WTC11 (cell line): ENCODE measurements at places on chromosomes 1 and 21. TPM values are rescaled to one million over a fixed set of nuclear protein-coding genes. Genes with fewer than 3 reads are reported as not detected.

The LCE1F gene
- total RNA-seq: not detected in 3 replicates

DNA sequence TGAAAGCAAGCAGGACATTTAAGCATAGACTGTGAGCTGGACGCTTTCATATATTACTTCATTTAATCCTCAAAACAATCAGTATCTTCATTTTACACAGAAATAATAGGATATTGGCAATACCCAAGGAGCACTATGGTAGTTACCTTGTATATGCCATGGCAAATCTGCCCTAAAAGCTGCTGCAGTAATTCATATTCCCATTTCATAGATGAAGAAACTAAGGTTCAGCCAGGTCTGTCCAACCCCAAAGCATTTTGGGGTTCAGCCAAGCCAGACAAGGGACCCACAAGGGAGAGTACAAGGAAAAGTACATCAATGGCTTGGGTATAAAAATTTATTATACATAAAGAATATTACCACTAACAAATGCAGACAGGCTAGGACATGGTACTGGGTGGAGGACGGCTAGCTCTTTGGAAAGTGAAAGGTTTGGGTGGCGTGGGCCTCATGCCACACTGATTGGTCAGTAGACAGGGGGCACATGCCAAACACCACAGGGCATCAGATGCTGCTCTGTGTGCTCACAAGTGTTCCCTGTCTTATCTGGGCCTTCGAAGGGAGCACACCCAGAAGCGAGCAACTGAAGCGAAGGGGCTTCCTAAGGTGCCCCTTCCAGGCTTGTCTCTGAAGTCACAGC is 23.9 kb upstream of the PTAFR start:
- no peak for DNase-seq
- peaks cover 44% of the 10 kb centered on the region for H3K36me3 ChIP-seq
- H3K27ac ChIP-seq: no peak overlapping the region
- no peak overlapping the region for H3K4me3 ChIP-seq
- H3K27me3 ChIP-seq: no peaks in the 10 kb centered on the region

DNA sequence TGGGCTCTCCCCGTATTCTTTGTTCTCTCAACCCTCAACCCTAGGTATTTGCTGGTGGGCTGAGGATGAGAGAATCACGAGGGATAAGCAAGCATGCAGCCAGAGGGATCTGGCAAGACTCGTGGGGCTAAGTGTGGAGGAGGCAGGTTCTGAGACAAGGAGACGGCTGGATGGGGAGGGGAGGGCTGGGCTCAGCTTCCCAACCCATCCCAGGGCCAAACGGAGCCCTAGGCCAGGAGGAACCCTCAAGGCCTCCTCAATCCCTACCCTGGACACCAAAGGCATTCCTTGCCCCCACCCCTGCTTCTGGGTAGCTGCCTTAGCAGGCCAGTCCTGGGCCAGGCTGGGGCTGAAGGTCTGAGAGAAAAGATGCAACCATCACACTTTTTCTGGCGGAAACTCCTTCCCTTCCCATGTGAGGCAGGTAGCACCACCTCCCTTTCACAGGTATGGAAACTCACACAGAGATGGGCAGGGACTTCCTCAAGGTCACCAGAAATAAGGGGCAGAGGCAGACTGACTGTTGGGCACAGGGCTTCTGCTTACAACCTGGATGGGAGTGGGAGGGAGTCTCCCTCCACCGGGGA is 6.2 kb downstream of the MEF2D start:
- DNase-seq: no peak
- H3K27me3 ChIP-seq: no peaks in the 10 kb centered on the region
- no peaks in the 10 kb centered on the region for H3K36me3 ChIP-seq

DNA sequence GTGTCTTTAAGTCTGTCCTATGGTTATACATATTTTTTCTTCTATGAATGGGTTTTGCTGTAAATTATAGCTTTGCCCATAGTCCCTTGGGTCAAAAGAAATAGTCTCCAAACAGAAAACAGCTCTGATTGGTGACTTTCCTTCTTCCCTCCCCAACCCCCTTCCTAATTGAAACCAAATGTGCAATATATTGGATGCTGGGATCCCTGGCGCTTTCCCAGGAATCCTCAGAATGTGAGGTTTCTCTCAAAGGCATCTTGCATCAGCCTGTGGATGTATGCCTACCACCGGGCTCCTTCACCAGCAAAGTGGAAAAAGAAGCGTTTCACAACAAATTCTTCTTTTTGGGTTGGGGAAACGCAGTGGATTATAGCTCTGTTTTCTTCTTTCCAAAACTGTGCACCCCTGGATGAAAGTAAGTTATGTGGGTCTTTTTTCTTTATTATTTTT is at the start of gene DDR2:
Gene DDR2, plus strand, starts transcription at position 248 of the 450 bp plus-strand sequence. CDS start 86,600 bp downstream, outside the sequence.
- peaks cover 21% of the 10 kb centered on the region for H3K4me1 ChIP-seq
- no peak within 1 kb of the TSS for H3K4me3 ChIP-seq
- no peaks in the 10 kb centered on the region for H3K27me3 ChIP-seq
- DNase-seq: no peak
- no peaks in the 10 kb centered on the region for H3K36me3 ChIP-seq

The ZBTB8B gene
- 2.7 to 3.8 TPM (median 3.7 TPM) in 3 replicates for total RNA-seq

The DIO1 gene
- total RNA-seq: 0.23 TPM in 1 of 3 replicates, not detected in the others

DNA sequence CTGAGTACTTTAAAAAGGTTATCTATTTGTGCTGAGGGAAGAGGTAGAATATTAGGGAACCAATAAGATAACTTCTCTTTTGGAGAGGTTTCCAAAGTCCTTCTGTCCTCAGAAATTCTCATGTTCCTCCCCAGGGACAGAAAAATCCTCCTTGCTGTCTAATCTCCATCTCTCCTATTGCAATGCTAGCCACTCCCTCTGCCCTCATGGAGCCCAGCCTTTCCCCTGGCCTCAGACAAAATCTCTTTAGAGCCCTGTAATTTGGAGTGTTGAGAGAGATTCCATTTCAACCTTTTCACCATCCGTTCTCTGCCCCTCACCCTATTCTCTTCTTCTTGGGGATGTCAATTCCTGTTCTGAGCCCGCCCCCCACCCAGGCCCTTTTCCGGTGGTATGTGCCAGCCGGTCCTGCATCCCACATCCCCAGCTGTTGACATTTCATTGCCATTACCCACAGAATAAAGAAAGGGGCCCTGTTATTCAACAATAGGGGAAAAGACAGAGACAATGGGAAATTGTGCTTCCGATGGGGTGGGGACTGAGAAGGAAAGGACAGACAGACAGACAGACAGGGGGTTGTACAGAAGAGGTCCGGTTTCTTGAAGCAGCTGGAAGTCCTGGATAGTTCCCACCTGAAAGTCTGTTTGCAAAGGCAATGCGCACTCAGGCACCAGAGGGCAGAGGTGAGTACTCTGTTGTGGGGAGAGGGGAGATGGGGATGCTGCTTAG is at the start of gene HAPLN2:
Gene HAPLN2, plus strand, starts transcription at position 563 of the 729 bp plus-strand sequence. CDS start 4,076 bp downstream, outside the sequence.
- H3K27me3 ChIP-seq: peaks cover 58% of the 10 kb centered on the region
- H3K36me3 ChIP-seq: no peaks in the 10 kb centered on the region
- DNase-seq: peak; percentile 79
- no peak within 1 kb of the TSS for H3K4me3 ChIP-seq
- H3K4me1 ChIP-seq: peaks cover 7% of the 10 kb centered on the region

GRCh38 chr21:46151989-46152926 is 3.1 kb downstream of the FTCD start:
- H3K27me3 ChIP-seq: no peaks in the 10 kb centered on the region
- no peaks in the 10 kb centered on the region for H3K36me3 ChIP-seq
- H3K4me1 ChIP-seq: peaks cover 9% of the 10 kb centered on the region
- DNase-seq: no peak
- H3K27ac ChIP-seq: peak overlapping the region; percentile 95

DNA sequence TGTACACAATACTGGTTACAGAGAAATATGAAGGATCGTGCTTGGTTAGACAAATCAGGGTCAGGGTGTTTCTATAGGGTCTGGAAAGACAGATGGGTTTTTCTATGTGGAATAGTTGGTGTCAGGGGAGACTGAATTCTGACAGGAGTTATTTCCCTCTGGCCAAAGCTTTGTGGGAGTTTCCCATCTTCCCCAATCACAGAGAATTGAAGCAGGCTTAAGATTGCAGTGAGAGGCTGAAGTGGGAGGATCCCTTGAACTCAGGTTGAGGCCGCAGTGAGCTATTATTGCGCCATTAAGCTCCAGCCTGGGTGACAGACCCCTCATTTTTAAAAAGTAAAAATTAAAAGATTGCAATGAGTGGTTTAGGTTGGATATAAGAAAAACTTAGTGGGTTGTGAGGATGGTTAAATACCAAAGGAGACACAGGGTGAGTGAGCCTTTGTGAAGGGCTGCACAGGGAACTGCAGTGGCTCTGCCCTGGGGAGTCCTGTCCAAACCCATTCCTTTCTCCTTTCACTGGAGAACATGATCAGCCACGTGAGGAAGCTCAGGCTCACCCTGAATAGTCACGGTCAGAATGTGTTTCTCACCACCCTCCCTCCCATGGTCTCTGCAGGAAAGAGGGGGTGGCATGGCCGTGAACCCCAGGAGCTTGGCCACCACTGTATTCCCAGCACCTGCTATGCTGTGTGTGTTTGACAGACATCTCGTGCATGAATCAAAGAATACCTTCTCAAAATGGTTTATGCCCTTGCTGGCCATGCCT is 101.2 kb downstream of the INTS7 start:
- no peak overlapping the region for H3K4me3 ChIP-seq
- peaks cover 14% of the 10 kb centered on the region for H3K4me1 ChIP-seq
- no peak for DNase-seq
- H3K36me3 ChIP-seq: no peaks in the 10 kb centered on the region

DNA sequence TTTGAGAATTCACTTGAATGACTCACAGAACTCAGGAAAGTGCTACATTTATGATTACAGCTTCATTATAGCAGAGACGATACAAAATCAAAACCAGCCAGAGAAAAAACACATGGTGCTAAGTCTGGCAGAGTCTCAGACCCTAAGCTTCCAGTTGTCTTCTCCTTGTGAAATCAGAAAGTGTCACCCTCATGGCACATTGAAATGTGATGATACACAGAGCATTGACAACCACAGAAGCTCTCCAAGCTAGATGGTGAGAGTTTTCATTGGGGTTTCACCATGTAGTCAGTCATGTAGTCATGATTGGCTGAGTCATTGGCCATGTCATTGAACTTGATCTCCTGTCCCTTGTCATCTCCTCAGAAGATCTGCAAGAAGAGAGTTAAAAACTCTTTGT is 526.6 kb downstream of the MRPL39 start:
- no peak overlapping the region for H3K27ac ChIP-seq
- H3K4me3 ChIP-seq: no peak overlapping the region
- H3K36me3 ChIP-seq: peaks cover 10% of the 10 kb centered on the region; the same call in 1 of the 2 replicates
- peaks cover 2% of the 10 kb centered on the region; the same call in 1 of the 2 replicates for H3K4me1 ChIP-seq

- no peaks in the 10 kb centered on the region for H3K36me3 ChIP-seq
- H3K4me3 ChIP-seq: no peak overlapping the region
- no peak overlapping the region for H3K27ac ChIP-seq
- no peaks in the 10 kb centered on the region for H3K27me3 ChIP-seq
- DNase-seq: no peak
Measured at GRCh38 chr21:14522736-14523135, 23.4 kb downstream of the SAMSN1 start.

DNA sequence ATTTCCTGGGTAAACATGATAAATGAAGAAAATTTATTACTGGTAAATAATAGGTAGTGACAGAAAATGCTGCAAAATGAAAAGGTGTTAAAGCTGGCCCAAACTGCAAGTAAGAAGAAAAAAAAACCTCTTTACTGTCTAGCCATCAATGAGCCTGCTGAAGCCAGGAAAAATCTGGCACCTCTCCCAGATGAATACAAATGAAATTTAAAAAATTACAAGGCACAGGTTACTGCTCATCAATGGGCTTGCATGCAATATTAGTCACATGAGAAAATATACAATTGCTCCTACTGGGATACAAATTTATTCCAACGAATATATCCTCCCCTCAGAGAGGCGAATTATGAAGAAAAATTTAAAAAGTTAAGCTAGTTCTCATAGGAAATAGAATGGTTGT is 1422.5 kb downstream of the KCNT2 start:
- no peaks in the 10 kb centered on the region for H3K36me3 ChIP-seq
- no peak overlapping the region for H3K27ac ChIP-seq
- H3K27me3 ChIP-seq: no peaks in the 10 kb centered on the region
- H3K4me3 ChIP-seq: no peak overlapping the region

GRCh38 chr1:74712881-74713280 is 20.0 kb downstream of the CRYZ start:
- H3K27me3 ChIP-seq: no peaks in the 10 kb centered on the region
- H3K36me3 ChIP-seq: peaks cover 8% of the 10 kb centered on the region
- 0 out of 2 replicates have a peak, but pooled peaks cover 6% of the 10 kb centered on the region for H3K4me1 ChIP-seq
- no peak for DNase-seq
- no peak overlapping the region for H3K27ac ChIP-seq
- no peak overlapping the region for H3K4me3 ChIP-seq
